CD4-positive, alpha-beta T cell treated with Interleukin-15 for 4 hours (primary cell): ENCODE measurements at places on chromosomes 6 and 20.

- DNase-seq: no peak
Observed at GRCh38 chr6:47524136-47524845, 46.7 kb downstream of the CD2AP start.

DNA sequence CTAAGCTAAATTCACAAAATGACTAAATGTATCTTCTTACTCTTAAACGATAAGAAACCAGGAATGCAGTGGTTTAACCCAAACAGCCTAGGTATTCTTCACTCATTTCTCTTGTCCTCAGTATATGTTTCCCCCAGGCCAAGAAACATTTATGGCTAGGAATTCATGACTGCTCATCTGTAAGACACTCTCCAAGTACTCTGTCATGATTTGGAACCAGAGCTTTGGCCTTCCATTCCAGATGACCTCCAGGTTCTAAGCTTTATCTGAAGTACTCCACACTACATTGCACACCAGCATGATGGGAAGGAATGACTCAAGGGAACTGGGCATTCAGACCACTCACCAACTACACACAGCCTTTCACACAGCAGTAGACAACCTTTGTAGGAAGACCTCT is 29.3 kb downstream of the NT5E start:
- DNase-seq: no peak

- DNase-seq: no peak
Observed at GRCh38 chr6:34955442-34955841, 66.4 kb downstream of the ANKS1A start.

DNA sequence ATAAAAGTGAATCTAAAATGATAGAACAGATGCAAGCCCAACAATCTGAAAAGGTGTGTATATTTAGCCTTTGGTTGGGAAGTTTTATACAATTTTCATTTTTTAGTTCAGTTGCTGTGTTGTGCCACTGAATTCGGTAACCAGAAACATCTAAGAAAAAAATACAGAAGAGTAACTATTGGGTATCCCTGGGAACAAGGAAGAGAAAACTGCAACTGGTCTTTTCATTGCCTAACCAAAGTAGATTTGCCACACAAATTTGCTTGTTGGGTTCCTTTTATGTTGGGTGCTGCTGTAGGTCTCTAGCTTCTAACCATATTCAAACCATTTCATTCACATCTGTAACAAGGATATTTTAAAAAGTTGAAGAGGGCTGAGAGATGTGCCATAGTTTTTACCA is 2.8 kb upstream of the TMEM30A start:
- no peak for DNase-seq

GRCh38 chr6:109770779-109771178 is 79.7 kb downstream of the FIG4 start:
- DNase-seq: no peak

DNA sequence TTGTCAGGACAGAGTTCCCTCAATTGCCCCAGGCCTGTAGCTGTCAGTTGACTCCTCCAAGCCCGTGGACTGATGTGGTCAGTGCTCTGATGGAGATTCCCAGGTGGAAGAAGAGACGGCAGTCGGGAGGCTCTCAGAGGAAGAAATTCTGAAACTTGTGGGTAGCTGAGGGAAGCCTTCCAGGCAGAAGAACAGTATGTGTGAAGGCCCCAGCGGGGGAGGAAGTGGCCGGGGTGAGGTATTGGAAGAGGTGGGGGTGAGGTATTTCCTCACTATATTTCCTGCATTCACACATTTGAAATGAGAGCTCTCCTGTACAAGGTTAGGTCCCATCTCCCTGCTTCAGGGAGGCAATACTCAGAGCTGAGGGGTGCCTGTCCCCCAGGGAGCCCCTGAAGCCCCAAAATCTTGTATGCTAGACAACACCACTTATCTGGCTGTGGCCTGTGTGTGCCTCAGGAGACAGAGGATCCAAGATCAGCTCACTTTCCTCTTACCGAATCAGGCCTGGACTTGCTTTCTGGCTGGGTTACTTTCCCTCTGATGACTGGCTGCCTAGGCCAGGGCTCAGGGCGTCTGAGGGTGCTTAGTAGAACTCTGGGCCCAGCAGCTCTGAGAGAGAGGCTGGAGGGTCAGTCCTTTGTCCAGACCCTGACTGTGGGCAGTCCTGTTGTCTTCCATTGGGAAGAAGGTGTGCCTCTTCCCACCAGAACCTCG is 49.3 kb upstream of the MYL9 start:
- DNase-seq: peak; percentile 59

GRCh38 chr6:151808371-151809241 is 1.1 kb downstream of the ESR1 start:
- DNase-seq: no peak

- DNase-seq: peak; percentile 62
Observed at GRCh38 chr6:28922004-28922820, 1.6 kb downstream of the TRIM27 start.

- no peak for DNase-seq
Observed at GRCh38 chr6:18584372-18584771, 197.2 kb downstream of the RNF144B start.

- no peak for DNase-seq
Observed at GRCh38 chr20:3586093-3586492, 77.1 kb downstream of the GFRA4 start.
